ENCODE measurements at places on chromosomes 12 and 14.
A peak's percentile ranks its signal among the peaks of the same experiment; 100 is the strongest.

- peak; percentile 18 for DNase-seq
Observed at GRCh38 chr12:90036637-90037036, 328.0 kb upstream of the ATP2B1 start.

GRCh38 chr12:78244916-78245507, 414.3 kb downstream of the NAV3 start:
- no peak for DNase-seq

GRCh38 chr12:94616203-94616729, 34.1 kb downstream of the TMCC3 start:
- DNase-seq, result no peak

DNA sequence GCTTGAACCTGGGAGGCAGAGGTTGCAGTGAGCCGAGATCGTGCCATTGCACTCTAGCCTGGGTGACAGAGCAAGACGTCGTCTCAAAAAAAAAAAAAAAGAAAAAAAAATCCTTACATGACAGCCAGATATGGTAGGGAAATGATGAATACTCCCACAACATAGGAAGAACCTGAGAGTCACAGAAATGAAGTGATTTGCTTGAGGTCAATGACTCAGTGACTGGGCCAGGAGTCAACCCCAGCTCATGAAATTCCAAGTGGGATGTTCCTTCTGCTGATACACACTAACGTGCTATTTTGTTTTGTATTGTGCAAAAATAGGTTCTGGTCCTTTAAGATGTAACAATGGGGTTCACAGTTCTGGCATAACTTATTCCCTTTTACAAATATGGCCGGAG, 9.0 kb downstream of the RHOF start:
- no peak for DNase-seq

- peak; percentile 60 for DNase-seq
Observed at GRCh38 chr12:105228494-105228893, 7.5 kb downstream of the APPL2 start.

DNA sequence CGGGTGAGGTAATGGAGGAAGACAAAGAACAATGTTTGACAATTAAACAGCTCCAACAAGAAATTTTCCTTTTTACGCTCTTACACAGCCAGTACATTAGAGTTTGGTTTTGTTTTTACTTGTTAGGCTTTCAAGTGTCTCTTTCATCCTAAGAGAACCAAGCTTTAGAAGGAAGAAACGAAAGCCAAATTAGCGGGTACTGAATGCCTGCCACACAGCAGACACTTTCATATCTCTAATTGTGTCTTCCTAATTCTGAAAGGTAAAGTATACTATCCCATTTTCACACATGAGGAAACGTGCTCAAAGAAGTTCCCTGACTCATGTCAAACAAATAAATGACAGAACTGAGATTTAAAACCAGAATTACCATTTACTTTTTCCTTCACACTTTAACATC, 65.0 kb downstream of the CDK17 start:
- no peak for DNase-seq

- no peak for DNase-seq
Observed at GRCh38 chr12:123233505-123234308, 471 bp downstream of the MTRFR start.

- no peak for DNase-seq
Observed at GRCh38 chr12:91663744-91664143, 481.1 kb upstream of the DCN start.

DNA sequence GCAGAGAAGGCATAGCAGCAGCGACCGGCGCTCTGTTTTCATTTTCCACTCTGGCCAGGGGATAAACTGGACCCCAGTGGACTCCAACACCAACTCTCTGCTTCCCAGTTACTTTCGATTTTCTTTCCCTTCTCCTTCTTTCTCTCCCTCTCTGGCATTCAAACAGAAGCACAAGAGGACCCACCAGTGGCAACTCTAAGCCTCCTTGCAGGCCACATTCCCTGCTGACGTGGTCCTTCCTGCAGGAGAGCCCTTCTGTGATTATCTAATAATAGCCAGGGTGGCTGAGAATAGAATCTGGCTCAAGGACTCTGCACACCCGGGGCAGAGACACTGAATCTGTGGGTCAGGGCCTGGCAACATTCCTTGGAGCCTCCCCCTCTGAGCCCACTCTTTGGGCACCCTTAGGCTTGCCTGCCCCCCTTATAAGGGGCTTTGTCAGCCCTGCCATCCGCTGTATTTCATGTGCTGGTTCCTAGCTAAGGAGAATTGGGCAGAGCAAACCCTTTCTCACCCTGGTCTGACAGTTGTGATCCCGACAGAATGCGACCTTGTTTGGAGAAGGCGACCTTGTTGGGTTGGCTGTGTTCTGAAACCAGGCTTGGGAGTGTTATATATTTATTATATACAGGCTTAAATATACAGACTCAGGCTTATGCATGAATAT, 8.2 kb upstream of the HOXC6 start:
- DNase-seq, result no peak

GRCh38 chr12:106049105-106049504, 89.6 kb downstream of the NUAK1 start:
- no peak for DNase-seq

DNA sequence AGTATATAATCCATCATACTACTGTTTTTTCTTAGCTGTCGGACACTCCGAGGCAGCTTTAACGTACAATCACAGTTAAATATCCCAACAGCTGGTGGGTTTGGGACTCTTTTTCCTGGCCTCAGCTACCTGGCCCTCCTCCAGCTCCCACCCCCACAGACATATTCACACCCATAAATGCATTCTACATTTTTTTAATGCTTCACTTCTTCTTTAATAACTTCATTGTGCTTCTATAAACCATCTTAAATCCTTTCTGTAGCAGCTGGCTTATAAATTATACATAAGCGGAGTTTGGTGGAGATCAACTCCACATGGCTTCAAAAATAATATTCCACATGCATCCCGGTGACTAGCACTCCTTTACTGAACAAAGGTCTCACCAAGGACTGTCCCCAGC, 33.3 kb downstream of the TDG start:
- DNase-seq, result no peak

GRCh38 chr12:12885096-12885792, 6.1 kb upstream of the GPRC5A start:
- DNase-seq, result no peak

DNA sequence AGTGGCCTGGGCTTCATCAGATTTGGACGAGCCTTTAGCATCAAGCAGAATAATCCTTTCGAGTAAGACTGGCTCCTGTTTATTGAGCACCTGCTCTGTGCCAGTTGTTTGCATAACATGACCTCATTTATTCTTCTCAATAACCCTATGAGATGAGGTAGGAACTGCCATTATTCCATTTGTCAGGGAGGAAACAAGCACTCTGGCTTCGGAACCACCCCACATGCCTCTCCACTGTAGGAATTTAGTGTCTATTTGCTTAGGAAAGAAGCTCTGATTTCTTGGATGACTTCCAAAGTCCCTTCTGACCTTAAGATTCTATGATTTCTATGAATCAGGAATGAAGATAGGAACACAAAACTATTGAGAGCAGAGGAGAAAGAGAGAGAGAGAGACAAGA, 11.0 kb downstream of the SAMD4A start:
- no peak for DNase-seq

GRCh38 chr12:96104566-96104965, 69.2 kb upstream of the LTA4H start:
- no peak for DNase-seq

- no peak for DNase-seq
Observed at GRCh38 chr12:64392221-64392620, 1.7 kb upstream of the C12orf56 start.

DNA sequence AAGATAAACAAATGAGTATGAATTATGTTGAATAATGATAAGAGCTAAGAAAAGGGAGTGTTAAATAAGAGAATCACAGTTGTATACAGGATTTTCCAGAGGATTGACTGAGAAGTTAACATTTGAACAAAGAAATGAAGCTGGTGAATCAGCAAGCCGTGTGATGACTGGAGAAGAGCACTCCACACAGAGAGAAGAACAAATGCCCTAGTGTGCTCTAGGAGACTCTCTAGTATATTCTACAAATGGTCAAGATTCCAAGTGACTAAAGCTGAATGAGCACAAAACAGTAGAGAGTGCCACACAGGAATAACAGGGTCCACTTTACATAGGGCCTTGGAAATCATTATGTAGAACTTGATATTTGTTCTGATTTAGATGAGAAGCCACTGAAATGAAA, 587.1 kb upstream of the ATXN7L3B start:
- no peak for DNase-seq

- no peak for DNase-seq
Observed at GRCh38 chr12:19194963-19195362, 65.4 kb downstream of the PLEKHA5 start.

All from fibroblast of the conjunctiva (primary cell).